ENCODE measurements at places on chromosomes 3 and 15.

DNA sequence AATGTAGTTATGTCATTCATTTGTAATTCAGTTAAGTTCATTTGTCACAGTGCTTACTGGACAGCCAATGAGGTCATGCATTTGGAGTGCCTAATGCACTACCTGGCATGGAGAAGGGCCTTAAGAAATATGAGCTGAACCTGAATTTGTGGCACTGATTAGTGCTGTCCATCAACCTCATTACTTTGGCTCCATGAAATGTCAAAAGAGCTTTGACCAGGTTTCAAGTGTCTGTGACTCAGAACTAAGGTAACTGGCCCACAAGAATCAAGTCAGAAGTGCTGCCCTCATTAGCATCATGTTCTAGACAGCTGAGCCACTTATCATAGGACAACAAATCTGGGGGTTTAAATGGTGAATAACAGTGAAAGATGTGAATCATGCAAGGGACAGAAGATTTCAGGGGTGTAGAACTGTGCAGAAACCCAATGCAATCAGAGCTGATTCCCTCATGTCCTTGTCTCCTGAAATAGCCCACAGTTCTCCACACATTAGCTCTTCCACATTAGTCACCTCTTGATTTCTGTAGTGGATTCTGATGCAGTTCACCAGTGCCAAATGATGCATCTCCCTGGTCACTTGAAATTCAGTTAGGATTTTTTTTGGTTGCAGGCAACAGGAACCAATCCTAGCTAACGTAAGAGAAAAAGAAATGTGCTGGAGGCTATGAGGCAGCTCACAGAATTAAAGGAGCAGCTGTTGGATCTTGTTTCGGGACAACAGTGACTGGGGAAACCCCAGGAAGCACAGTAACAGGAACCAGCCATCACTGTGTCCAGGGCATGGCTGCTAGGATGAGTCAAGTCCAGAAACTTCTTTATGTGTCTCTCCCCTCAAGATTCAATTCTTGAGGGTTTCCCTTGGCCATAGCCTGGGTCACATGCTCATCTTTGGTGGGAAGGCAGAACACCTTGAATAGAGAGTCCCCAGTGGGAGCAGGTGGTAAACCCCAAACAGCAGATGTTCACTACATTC, 38.7 kb downstream of the CHST2 start:
- no peak for DNase-seq

GRCh38 chr15:73482166-73482565, 39.2 kb downstream of the REC114 start:
- DNase-seq, result no peak

DNA sequence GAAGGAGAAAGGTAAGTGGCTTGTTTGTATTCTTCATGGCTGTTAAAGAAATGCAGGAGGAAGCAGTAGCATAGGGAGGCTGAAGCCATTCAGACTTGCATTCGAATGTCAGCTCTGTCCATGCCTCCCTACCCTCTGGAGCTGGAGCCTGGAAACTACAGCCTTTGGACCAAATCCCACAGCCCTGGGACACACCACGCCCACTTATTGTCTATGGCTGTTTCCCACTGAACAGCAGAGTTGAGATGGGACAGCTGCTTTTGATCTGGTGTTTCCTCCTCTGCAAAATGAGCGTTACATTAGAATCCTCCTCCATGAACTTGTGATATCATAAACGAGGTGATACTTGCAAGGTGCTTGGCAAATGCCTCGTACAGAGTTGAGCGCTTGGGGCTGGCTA, 3.6 kb downstream of the FAM107A start:
- no peak for DNase-seq

DNA sequence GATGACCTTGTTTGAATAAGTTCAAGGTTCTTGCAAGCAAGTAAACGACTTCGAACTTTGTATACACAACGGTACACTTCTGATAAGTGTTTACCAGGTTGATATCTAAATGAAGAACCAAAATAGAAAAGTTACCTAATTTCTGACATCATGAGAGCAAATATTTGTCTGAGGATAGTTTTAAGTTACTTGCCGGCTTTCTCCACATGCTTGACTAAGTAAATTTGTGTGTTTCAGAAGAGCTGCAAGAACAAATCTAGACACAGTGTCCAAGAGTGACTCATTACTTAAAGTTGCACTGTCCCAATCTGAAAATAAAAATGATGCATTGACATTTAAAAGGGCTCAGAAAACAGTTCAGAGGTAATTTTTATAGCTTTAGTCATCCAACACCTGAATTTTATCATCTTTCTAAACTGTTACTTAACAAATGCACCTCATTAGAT, 115.1 kb downstream of the HERC1 start:
- no peak for DNase-seq

DNA sequence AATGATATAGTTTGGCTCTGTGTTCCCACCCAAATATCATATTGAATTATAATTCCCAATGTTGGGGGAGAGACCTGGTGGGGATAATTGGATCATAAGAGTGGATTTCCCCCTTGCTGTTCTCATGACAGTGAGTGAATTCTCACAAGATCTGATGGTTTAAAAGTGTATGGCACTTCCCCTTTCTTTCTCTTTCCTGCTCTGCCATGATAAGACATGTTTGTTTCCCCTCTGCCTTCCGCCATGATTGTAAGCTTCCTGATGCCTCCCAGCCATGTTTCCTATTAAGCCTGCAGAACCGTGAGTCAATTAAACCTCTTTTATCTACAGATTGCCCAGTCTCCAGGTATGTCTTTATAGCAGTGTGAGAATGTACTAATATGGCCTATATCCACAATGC, 126.7 kb upstream of the GMNC start:
- DNase-seq, result no peak

GRCh38 chr3:38238416-38239008, 27.1 kb upstream of the SLC22A13 start:
- no peak for DNase-seq
